Stimulated activated CD4-positive, alpha-beta T cell treated with anti-CD3 and anti-CD28 coated beads, Interleukin-2, amount 100 ng/mL, for 48 hours (primary cell): ENCODE measurements at places on chromosomes 7 and 10.

DNA sequence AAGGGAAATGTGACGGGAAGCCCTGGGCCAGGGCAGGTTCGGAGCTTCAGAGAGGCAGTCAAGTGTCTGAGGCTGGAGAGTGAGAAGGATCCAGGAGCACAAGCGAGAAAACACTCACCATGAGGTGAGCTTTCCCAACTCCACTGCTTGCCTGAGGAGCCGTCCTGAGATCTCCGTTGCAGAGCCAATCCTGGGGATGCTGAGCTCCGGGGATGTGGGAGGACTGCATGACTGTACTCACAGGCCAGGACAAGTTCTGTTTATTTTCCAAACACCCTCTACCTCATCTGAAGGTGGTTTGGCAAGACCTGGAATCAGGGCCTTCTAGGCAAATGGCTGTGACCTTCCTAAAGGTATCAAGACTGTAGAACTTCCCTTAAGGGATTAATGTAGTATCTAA, 38.7 kb downstream of the GLI3 start:
- DNase-seq, result no peak

DNA sequence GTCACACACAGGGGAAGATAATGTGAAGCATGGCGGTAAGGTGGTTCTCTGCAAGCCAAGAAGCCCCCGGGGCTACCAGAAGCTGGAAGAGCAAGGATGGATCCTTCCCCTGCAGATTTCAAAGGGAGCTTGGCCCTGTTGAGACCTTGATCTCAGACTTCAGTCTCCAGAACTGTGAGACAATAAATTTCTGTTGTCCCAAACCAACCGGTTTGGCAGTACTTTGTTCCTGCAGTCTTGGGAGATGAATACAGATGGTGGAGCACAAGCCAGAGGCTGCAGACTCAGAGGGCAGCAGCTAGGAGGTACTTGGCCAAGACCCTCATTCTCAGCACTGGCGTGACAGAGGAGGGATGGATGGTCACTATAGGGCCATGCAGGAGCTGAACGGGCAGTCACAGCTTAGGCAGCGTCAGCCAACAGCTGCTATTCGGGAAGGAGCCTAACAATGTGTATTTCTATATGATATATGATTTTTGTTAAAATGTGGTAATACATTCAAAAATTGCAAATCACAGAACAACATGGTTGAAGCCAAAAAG, 387.3 kb downstream of the TNS3 start:
- DNase-seq, result no peak

DNA sequence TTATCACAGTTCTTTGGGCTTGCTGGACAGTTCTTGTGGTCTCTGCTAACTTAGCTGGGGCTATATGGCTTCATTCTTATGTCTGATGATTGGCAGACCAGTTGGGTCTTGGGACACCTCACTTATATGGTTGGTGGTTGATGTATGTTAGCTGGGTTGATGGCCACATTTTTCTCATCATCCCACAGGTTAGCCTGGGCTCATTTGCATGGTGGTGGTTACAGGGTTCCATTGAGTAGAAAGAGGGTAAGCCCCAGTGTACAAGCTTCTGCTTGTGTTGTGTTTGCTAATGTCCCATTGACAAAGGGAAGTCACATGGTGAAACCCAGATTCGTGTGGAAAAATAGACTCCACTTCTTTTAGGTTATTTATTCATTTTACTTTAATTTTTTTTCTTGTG, 40.6 kb downstream of the TMEM60 start:
- no peak for DNase-seq

DNA sequence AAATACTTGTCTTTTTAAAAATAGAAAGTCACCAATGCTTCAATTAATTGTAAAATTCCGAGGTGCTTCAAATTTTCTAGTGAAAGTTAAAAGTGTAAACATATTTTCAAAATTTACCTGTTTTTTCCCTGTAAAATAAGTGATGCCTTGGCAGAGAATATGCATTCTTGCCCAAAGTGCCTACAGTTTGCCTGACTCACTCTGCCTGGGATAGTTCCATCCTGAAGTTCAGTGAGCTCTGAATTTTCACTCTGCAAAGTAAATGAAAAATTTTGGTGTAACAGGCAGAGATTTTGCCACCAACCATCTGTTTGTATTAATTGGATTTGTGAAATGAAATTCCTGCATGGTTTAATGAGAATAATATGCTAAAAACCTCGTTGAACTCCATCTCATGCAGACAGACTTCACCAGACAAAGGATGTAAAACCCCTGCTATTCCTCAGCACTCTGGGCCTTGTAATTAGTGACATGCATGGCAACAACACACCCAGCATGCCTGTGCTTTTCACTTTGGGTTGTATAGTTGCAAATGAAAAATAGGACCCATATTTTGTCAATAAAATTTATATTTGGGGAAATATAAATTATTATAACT, 117.4 kb upstream of the GNAI1 start:
- no peak for DNase-seq

DNA sequence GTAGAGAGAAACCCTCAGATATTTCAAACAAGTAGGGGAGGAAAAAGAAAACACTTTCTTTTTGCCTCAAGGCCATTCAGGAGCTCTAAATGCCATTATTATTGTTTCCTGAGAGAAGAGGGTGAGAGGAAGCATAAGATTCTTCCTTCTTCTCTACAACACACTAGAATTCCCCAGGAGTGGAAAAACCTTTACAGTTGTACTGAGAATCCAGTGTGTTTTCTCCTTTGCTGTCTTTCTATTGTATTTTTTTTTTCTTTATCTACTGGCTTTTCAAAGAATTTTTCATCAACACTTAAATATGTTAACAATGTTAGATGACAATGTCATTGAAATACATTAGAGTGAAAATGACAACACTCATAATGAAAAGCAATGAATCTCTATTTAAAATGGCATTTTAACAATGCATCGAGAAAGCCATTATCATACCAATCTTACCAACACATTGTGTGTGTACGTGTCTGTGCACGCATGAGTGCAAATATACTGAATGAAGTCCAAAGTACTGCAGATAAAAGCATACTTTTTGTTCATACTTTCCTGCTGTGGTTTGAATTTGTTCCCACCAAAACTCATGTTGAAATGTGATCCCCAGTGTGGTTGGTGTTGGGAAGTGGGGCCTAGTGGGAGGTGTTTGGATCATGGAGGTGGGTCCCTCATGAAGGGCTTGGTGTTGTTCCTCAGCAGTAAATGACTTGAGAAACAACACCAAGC, 24.2 kb upstream of the MACC1 start:
- no peak for DNase-seq

GRCh38 chr7:150986099-150986512, 4.7 kb upstream of the NOS3 start:
- peak; percentile 53 for DNase-seq

GRCh38 chr7:126750207-126750911, 502.4 kb downstream of the GRM8 start:
- no peak for DNase-seq

DNA sequence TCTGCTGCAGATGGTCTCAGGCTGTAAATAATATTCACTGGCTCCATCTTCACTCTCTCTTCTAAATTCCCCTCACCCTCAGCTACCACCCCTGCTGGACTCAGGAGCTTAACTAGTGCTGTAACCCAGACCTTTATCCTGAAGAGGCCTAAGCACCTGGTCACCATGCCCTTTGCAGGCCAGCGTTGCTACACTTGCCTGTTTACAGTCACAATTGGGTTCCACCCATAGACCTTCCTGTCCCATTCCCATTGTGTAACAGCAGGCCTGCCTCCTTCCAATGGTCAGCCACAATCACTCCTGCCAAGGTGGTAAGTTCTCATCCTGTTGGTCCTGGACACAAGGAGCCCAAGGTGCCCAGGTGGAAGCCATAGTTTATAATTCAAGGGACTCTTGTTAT, 85.9 kb upstream of the IFRD1 start:
- DNase-seq, result no peak

GRCh38 chr10:43170491-43170890, 32.2 kb downstream of the CSGALNACT2 start:
- no peak for DNase-seq

GRCh38 chr7:132609222-132609621, 33.0 kb upstream of the PLXNA4 start:
- no peak for DNase-seq

DNA sequence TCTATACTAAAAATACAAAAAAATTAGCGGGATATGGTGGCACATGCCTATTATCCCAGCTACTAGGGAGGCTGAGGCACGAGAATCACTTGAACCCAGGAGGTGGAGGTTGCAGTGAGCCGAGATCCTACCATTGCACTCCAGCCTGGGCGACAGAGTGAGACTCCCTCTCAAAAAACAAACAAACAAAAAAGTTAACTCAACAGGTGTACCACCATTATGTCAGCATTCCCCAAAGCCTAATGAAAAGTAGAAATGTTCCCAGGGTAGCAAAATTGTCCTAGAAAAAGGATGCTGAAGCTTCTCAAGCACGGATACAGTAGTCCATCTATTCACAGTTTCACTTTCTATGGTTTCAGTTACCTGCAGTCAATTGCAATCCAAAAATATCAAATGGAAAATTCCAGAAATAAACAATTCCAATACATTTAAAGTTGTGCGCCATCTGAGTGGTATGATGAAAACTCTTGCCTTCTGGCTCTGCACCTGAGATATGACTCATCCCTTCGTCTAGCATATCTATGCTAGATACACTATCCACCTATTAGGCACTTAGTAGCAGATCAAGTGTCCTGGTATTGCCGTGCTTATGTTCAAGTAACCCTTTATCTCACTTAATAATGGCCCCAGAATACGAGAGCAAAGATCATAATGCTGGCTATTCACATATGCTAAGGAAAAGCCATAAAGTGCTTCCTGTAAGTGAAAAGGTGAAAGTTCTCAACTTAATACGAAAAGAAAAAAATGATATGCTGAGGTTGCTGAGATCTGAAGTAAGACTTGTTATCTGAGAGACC, 37.2 kb upstream of the SLC35G1 start:
- no peak for DNase-seq

DNA sequence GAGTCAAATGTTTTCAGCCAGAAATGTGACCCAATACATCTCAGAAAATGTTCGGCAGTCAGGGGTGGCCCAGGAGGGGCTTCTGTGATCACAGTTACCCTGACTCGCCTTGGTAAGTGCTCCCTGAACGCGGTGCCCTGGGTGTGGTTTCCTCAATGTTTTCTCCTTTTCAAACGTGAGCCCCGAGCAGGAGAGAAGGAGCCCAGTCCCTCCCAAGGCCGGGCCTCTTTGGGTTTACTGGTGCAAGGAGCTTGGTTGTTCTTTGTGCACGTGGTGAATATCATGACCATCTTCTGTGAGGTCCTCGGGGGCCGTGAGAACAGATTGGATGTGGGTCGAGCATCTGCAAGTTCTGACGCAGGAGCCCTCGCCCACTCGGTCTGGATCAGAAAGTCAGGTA, 55.8 kb upstream of the VIPR2 start:
- no peak for DNase-seq
